Chondrocyte (in vitro differentiated cells): ENCODE measurements at places on chromosomes 2 and 18. TPM values are rescaled to one million over a fixed set of nuclear protein-coding genes. Genes with fewer than 3 reads are reported as not detected.

DNA sequence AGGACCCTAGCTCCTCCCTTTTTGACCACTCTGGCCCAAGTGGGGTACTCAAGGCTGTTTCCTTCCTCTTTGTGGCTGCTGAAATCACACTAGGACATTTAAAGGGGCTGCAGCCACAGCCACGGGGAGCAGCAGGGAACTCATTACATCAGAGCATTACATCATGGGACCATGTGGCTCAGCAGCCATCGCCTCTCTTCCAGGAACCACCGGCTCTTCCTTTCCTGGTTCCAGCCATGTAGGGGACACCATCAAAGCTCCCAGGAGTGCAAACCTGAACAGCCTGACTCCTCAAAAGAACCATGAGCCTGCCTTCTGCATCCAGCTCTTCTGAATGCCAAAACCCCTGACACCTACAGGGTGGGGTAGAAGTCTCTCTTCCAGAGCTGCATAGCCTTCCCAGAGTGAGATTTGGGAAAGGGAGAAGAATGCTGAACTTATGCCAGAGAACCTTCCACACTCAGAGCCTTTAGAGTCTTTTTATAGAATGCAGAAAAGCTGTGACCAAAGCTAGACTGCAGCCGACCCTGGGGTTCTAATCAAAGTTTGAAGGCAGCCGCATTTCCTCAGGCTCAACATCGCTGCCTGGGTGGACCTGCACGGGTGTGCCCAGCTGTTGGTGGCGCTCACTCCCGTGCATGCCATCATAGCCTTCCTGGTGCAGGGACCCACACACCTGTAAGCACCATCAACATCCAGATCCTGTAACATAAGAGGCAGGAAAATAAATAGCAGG, 121.7 kb downstream of the KLHL29 start:
- peaks cover 1% of the 10 kb centered on the region for H3K36me3 ChIP-seq
- H3K4me3 ChIP-seq = no peak overlapping the region
- no peak for DNase-seq
- H3K27ac ChIP-seq = no peak overlapping the region
- peaks cover 19% of the 10 kb centered on the region for H3K4me1 ChIP-seq
- H3K27me3 ChIP-seq = peaks cover 7% of the 10 kb centered on the region

DNA sequence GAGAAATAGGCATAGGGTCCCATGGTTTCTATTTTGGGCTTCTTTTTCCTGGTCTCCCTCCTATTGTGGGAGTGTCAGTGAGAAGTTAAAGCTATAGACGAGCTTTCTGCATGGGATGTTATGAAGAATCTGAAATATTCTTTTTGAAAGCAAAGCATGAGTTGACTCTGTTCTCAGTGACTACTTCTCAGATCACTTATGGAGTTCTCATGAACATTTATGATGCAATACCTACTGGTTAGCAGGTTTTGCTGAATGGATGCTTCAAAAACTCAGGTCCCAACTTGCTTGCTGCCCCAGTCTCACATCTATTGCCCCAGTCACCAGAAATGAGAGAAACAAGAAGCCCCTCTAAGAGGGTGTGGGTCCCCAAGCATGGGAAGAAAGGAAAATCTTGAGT, 365.0 kb downstream of the HRH4 start:
- H3K36me3 ChIP-seq = no peaks in the 10 kb centered on the region
- DNase-seq = no peak
- H3K27ac ChIP-seq = peak overlapping the region; percentile 18
- no peak overlapping the region for H3K4me3 ChIP-seq
- peaks cover 9% of the 10 kb centered on the region for H3K4me1 ChIP-seq

- peaks cover 6% of the 10 kb centered on the region for H3K27me3 ChIP-seq
- no peak for DNase-seq
Measured at GRCh38 chr2:59449274-59449673, 1104.2 kb downstream of the BCL11A start.

DNA sequence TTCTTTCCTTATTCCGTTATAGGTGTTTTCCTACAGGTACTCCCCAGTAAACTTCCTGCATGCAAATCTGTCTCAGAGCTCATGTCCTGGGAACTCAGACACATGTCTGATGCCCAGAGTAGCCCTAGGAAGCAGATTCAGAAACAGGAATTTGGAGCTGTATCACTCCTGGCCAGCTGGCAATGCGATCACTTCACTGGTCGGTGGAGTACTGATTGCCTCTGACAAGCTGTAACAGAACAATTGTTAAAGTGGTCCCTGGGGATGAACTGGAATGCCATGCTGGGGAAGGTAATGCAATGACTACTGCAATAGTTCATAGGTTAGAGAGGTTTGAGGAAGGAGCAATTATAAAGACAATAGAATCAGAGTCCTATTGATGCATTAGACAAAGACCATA, 131.6 kb upstream of the DOCK10 start:
- DNase-seq = no peak
- H3K36me3 ChIP-seq = no peaks in the 10 kb centered on the region
- H3K27ac ChIP-seq = no peak overlapping the region
- H3K4me1 ChIP-seq = no peaks in the 10 kb centered on the region

DNA sequence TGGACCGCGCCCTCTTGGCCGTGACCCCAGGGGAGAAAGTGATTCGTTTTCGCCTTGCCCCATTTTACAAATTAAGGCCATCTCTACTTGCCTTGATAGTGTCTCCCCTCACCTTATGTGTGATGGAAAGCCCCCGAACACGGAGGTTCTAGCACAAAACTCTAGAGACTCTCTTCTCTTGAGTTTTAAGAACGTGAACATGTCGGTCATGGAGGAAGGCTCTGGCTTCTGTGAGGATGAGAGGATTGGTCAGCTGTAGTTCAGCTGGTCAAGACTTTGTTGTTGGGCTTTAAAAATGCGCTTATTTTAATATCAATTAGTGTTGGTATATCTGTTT, 828 bp downstream of the DYNC1I2 start:
- H3K27ac ChIP-seq = peak overlapping the region; percentile 97
- no peaks in the 10 kb centered on the region for H3K27me3 ChIP-seq
- peak overlapping the region; percentile 94 for H3K4me3 ChIP-seq
- H3K36me3 ChIP-seq = peaks cover 4% of the 10 kb centered on the region
- H3K4me1 ChIP-seq = peaks cover 47% of the 10 kb centered on the region

DNA sequence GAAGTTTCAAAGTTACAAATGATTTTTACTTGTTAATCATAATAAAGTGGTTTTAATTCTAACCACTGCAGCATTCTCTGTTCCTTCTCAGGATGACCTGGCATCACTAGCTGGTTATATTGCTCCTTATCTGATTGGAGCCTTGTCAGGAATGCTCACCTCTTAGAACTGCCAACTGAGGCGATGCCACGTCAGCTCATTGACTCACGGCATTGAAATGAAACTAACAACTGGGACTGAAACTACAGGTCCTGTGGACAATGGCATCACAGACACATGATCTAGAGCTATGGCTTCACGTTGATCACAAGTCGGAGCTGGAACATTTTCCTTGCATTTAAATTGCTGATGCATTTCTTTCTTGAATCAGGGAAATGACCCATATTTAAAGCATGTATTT, 54.9 kb upstream of the MAP2 start:
- H3K27me3 ChIP-seq = peaks cover 7% of the 10 kb centered on the region
- H3K36me3 ChIP-seq = no peaks in the 10 kb centered on the region

DNA sequence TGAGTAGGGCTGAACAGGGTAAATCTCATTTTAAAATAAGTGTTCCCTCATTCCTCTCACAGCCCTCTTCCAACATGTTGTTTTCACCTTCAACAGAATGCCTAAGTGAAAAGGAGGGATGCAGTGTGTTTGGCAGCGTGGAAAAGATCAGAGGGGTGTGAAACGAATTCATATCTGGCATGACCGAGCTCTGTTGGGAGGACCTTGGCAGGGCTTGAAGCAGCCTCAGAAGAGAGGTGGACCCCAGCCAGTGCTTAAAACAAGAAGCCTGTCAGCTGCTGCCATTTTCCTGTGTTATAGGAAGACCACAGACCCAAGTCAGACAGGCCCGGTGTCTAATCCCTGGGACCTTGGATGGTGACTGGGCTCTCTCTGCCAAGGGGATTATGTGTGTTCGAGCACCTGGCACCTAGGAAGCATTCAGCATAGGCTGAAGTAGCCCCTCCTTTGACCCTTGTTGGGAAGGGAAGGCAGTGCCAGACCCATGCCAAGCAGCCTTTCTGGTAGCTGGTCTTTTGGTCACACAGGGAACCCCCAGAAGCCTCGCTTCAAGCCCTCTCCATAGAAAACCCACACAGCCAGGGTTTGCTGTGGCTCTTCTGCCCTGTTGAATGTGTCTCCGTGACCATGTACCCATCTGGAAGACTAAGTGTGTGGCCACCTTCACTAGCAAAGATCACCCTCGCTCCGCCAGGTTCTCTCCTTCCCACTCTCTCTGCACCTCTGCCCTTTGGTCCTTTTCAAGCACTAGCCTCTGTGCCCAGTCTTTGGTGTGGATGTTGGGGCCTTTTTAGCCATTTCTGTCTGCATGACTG, 87.5 kb upstream of the ST3GAL5 start:
- no peak overlapping the region for H3K27ac ChIP-seq
- H3K4me3 ChIP-seq = no peak overlapping the region
- H3K36me3 ChIP-seq = no peaks in the 10 kb centered on the region
- no peaks in the 10 kb centered on the region for H3K27me3 ChIP-seq
- no peak for DNase-seq

DNA sequence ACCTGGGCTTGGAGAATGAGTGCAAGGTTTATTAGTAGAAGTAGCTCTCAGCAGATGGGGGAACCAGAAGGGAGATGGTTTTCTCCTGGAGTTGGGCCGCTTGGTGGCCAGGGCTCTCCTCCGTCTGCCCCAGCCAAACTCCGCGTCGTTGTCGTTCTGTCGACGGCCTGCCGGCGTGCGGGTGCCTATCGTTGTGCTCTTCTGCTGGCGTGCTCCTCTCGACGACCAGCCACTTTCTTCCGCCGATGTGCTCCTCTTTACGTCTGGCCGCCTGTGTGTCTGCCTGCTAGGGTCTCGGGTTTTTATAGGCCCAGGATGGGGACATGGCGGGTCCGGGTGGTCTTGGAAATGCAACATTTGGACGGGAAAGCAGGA, 119.1 kb downstream of the BMPR2 start:
- H3K4me1 ChIP-seq = peaks cover 35% of the 10 kb centered on the region
- peak overlapping the region; percentile 93 for H3K27ac ChIP-seq
- no peak overlapping the region for H3K4me3 ChIP-seq
- no peaks in the 10 kb centered on the region for H3K27me3 ChIP-seq
- DNase-seq = no peak

- no peak for DNase-seq
- H3K27ac ChIP-seq = no peak overlapping the region
- peaks cover 10% of the 10 kb centered on the region for H3K36me3 ChIP-seq
- H3K4me1 ChIP-seq = no peaks in the 10 kb centered on the region
Measured at GRCh38 chr2:168304024-168304681, 56.8 kb upstream of the STK39 start.

DNA sequence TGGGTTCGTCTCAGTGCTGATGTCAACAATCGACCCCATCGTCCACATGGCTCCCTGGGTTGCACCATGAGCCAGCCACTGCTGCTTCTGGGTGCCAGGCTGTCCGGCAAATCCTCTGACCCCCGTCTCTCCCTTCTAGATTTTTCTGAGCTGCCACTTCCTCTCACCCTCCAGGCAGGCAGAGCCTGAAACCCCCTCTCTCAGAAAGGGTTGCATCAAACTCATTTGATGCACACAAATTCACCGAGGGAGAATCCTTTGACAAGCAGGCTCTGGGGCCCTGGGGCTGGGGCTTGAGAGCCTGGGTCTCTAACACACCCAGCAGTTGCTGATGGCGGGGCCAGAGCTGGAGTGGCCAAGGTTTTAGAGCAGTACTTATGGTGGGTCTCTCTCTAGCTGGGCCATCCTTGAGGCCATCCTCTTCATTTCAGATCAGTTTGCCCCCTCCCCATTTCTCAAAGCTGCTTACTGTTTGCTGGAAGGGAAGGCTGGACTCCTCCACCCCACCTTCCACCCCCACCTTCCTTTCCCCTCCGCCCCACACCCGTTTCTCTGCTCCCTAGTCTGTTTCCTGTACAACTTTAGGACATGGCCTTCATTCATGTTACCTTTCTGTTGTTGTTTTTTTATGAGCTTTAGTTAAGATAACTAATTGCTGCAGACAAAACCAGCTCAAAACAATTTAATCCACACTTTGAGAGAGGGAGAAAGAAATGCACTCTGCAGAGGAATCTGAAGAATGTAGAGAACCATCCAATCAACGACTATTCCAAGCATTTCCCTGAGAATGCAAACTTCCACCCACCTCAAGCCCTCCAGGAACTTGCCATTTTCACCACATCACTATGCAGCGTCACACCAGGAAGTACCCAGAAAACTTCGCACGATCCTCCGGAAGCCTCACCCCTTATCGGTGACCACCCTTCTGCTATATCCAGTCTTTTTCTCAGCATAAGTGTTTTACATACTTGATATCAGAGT, 69.5 kb downstream of the ARL4C start:
- DNase-seq = no peak
- peaks cover 59% of the 10 kb centered on the region for H3K4me1 ChIP-seq
- H3K4me3 ChIP-seq = no peak overlapping the region
- H3K36me3 ChIP-seq = no peaks in the 10 kb centered on the region

GRCh38 chr2:235217846-235218245, 266.0 kb downstream of the SH3BP4 start:
- no peak overlapping the region for H3K4me3 ChIP-seq
- no peaks in the 10 kb centered on the region for H3K27me3 ChIP-seq
- no peaks in the 10 kb centered on the region for H3K4me1 ChIP-seq
- no peak overlapping the region for H3K27ac ChIP-seq

DNA sequence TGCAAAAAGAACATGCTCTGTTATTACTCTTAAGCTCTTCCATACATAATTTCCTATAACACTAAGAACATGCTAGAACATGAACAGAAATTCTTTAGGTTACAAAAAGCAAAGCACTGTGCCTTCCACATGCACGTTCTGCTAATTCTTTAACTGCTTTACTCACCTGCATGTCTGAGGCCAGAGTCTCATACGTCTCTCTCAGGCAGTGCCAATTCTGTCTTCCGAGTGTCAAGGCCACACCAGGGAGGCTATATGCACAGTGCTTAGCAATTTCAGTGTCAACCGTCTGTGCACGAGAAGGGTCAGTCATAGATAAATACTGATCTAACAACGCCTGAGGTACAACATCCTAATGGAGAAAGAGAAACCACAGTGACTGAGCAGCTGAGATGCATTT, 55.1 kb downstream of the PPP4R1 start:
- no peak overlapping the region for H3K4me3 ChIP-seq
- H3K4me1 ChIP-seq = peaks cover 23% of the 10 kb centered on the region
- no peaks in the 10 kb centered on the region for H3K27me3 ChIP-seq
- H3K27ac ChIP-seq = no peak overlapping the region
- H3K36me3 ChIP-seq = peaks cover 42% of the 10 kb centered on the region

- H3K27ac ChIP-seq = no peak overlapping the region
- no peaks in the 10 kb centered on the region for H3K36me3 ChIP-seq
- H3K4me3 ChIP-seq = no peak overlapping the region
- no peak for DNase-seq
Measured at GRCh38 chr2:109058191-109058632, 69.2 kb upstream of the EDAR start.

GRCh38 chr2:227295806-227296205, 29.2 kb upstream of the MFF start:
- no peak overlapping the region for H3K4me3 ChIP-seq
- DNase-seq = no peak
- no peaks in the 10 kb centered on the region for H3K27me3 ChIP-seq
- no peaks in the 10 kb centered on the region for H3K4me1 ChIP-seq

The SERPINB4 gene
- not detected in 3 replicates for total RNA-seq

The COL4A4 gene
- total RNA-seq = 6.3 to 18.4 TPM (median 7.3 TPM) in 3 replicates

The RAB6C gene
- total RNA-seq = 0.24 to 0.37 TPM (median 0.31 TPM) in 3 replicates

The MCM6 gene
- total RNA-seq = 21.2 to 44.1 TPM (median 22.2 TPM) in 3 replicates

The BCS1L gene
- total RNA-seq = 24.5 to 44.9 TPM (median 30.0 TPM) in 3 replicates

The GALNT14 gene
- 0.70 to 17.8 TPM (median 16.2 TPM) in 3 replicates for total RNA-seq

The RNF144A gene
- total RNA-seq = 7.2 to 10.9 TPM (median 9.5 TPM) in 3 replicates

The AQP12B gene
- total RNA-seq = not detected in 3 replicates

The FSIP2 gene
- 1.7 to 6.6 TPM (median 4.5 TPM) in 3 replicates for total RNA-seq
